ENCODE measurements at places on chromosomes 6 and 20. TPM values are rescaled to one million over a fixed set of nuclear protein-coding genes. Genes with fewer than 3 reads are reported as not detected.

- H3K36me3 ChIP-seq: no peaks in the 10 kb centered on the region
- DNase-seq: no peak
- no peak overlapping the region for H3K4me3 ChIP-seq
- no peaks in the 10 kb centered on the region for H3K27me3 ChIP-seq
- H3K4me1 ChIP-seq: peaks cover 2% of the 10 kb centered on the region
- H3K27ac ChIP-seq: no peak overlapping the region
These were observed 23.9 kb downstream of the THBS2 start for GRCh38 chr6:169229615-169230321.

DNA sequence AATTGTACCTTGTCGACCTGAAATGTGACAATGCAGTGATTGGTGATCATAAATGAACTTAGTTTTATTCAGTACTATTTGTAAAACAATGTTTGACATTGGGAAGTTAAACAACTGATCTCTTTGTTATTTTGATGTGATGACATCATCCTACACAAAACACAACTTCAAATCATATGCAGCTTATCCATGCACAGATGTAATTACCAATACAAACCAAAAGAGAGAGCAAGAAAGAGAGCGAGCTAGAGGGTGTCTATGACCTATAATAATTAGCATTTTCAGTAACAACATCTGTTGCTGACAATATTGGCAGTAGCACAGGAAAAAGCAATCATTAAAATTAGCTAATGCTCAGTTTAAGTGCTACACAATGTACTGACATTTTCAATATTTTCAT, 320.9 kb downstream of the UTRN start:
- no peak for DNase-seq
- no peaks in the 10 kb centered on the region for H3K27me3 ChIP-seq
- peak overlapping the region; percentile 78 for H3K27ac ChIP-seq
- peaks cover 30% of the 10 kb centered on the region for H3K36me3 ChIP-seq

HLA-DMB gene
- total RNA-seq: 1.8 TPM

IRAK1BP1 gene
- 10.7 TPM for total RNA-seq

- no peak for DNase-seq
- H3K27ac ChIP-seq: no peak overlapping the region
- no peak overlapping the region for H3K4me3 ChIP-seq
- H3K4me1 ChIP-seq: peaks cover 6% of the 10 kb centered on the region
- H3K27me3 ChIP-seq: no peaks in the 10 kb centered on the region
These were observed 102.1 kb downstream of the EYA4 start for GRCh38 chr6:133343220-133343619.

DNA sequence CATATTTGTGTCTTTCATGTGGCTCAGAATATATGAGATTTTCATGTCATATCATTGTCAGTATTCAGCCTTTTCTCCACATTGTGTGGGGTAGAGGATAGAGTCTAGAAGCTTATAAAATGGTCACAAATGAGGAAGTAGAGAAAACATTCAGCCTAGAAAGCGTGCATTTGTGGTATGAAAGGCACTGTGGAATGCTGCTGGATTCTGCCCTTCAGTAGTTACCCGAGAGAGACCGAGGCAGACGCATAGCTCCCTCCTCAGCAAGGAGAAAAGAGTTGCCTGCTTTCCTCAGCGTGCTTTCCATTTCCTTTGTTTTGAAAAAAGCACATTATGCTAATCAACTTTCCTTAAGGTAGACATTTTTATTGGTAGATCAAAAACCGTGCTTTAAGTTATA, 28.7 kb downstream of the MYB start:
- no peaks in the 10 kb centered on the region for H3K27me3 ChIP-seq
- no peak for DNase-seq
- no peak overlapping the region for H3K4me3 ChIP-seq
- no peaks in the 10 kb centered on the region for H3K4me1 ChIP-seq

SPATS1 gene
- not detected for total RNA-seq

DNA sequence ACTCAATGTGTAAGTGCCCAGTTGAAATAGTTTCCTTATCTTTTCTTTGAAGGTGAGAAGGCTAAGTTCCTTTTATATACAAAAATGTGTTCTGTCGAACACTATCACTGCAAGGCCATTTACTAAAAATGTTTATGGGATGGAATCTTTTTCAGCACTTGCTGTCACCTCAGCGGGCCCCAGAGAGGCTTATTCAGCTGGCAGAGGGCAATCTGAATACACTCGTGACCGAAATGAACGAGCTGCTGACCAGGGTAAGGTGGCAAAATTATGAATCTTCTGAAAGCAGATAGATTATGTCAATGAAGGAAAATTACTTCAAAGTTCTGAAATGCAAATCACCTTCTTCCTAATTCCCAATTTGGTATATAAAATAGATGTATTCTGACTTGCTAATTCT, 340.2 kb downstream of the ARHGAP18 start:
- no peak overlapping the region for H3K4me3 ChIP-seq
- H3K36me3 ChIP-seq: no peaks in the 10 kb centered on the region
- no peak for DNase-seq
- H3K4me1 ChIP-seq: no peaks in the 10 kb centered on the region
- H3K27me3 ChIP-seq: no peaks in the 10 kb centered on the region

- H3K4me1 ChIP-seq: peaks cover 1% of the 10 kb centered on the region
- no peaks in the 10 kb centered on the region for H3K27me3 ChIP-seq
- DNase-seq: no peak
- no peak overlapping the region for H3K4me3 ChIP-seq
These were observed 31.7 kb upstream of the ME1 start for GRCh38 chr6:83462524-83462923.

GRCh38 chr20:36544134-36545018, 3.1 kb downstream of the MYL9 start:
- H3K27me3 ChIP-seq: peaks cover 8% of the 10 kb centered on the region
- H3K4me1 ChIP-seq: peaks cover 8% of the 10 kb centered on the region
- no peak overlapping the region for H3K4me3 ChIP-seq
- DNase-seq: no peak
- H3K27ac ChIP-seq: no peak overlapping the region

OPRL1 gene
- total RNA-seq: 1.5 TPM

DNA sequence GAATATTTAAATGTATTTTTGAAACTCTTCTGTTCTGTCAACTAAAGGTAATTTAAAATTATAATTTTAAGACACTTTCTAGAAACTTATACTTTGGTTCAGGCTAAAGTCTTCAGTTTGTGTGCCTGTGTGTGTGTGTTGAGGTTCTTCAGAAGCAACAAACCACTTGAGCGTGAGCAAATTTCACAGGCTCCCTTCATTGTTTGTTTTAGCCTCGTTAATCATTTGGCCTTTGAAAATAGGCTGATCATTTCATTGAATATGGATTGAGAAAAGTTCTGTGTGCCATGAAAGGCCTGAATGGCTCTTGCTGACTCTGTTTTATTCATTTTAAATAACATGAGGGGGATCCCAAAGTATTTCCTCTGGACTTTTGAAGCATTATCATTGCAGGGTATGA, 420.1 kb downstream of the CDKAL1 start:
- peak overlapping the region; percentile 71 for H3K27ac ChIP-seq
- DNase-seq: no peak
- H3K4me1 ChIP-seq: peaks cover 31% of the 10 kb centered on the region
- peaks cover 6% of the 10 kb centered on the region for H3K36me3 ChIP-seq
- no peaks in the 10 kb centered on the region for H3K27me3 ChIP-seq
- H3K4me3 ChIP-seq: peak overlapping the region; percentile 29

DNA sequence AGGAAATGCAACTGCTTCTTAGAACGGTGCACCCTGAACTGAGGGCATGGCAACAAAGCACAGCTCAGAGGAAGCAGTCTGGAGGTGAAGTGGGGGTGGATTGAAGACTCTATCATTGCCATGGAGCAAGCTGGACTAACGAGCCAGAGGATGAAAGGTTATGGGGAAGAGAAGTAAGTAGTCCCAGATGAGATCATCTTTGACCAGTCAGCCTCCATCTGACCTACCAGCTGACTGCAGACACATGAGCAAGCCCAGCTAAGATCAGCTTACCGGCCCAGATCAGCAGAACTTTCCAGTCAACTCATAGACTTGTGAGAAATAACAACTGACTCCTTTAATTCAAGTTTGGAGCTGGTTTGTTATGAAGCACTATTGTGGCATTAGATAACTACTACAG, 9.1 kb upstream of the JAG1 start:
- peaks cover 7% of the 10 kb centered on the region for H3K4me1 ChIP-seq
- H3K27ac ChIP-seq: no peak overlapping the region
- H3K27me3 ChIP-seq: no peaks in the 10 kb centered on the region
- no peak overlapping the region for H3K4me3 ChIP-seq

DNA sequence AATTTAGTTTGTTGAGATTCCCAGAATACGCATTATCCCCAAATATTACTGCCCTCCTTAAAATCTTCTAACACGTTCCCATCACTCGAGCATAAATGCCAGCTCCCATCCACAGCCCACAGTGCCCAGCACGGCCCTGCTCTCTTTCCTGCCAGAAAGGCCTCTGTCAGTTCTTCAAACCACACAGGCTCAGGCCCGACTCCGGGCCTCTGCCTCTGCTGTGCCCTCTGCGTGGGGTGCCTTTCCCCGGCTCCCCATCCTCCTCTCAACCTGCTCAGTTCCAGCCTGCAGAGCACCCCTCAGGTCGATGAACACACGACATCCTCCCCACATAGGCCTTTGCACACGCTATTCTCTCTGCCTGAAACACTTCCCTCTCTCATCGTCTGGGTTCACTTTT, 12.8 kb downstream of the ULBP3 start:
- peaks cover 55% of the 10 kb centered on the region for H3K27me3 ChIP-seq
- H3K36me3 ChIP-seq: peaks cover 3% of the 10 kb centered on the region
- DNase-seq: no peak
- H3K4me1 ChIP-seq: no peaks in the 10 kb centered on the region
- H3K4me3 ChIP-seq: no peak overlapping the region

DNA sequence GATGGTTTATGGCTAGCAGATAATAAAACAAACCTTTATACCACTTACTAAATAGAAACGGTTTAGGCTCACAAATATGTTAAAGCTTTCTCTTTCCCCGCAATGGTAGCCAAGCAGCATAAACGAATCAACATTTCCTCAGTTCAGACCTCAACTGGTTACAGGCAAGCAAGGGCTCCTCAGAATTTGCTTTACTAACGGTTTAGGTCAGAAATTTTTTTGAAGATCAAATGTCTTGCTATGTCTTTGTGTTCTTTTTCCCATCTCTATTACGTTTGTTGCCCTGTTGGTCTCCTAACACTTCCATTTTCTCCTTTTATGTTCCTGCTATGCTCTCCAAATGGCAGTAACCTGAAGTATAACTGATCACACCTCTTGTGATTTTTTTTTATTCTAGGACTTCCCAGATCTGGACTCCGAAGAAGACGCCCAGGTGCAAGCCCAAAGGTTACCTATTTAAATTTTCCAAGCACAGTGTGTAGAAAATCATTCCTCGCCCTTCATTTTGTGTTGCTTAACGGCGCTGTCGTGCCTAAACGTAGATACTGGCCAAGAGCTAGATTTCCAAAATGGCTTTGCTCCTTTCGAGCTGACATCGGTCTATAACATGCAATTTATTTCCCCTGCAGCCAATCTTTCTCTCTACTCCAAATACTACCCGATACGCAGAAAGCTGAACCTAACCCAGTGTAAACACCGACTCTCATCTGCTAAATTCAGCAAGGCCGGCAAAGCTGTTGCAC, 717 bp upstream of the ASF1A start:
- no peak for DNase-seq
- peaks cover 7% of the 10 kb centered on the region for H3K36me3 ChIP-seq
- no peaks in the 10 kb centered on the region for H3K27me3 ChIP-seq
- H3K27ac ChIP-seq: peak overlapping the region; percentile 97

DNA sequence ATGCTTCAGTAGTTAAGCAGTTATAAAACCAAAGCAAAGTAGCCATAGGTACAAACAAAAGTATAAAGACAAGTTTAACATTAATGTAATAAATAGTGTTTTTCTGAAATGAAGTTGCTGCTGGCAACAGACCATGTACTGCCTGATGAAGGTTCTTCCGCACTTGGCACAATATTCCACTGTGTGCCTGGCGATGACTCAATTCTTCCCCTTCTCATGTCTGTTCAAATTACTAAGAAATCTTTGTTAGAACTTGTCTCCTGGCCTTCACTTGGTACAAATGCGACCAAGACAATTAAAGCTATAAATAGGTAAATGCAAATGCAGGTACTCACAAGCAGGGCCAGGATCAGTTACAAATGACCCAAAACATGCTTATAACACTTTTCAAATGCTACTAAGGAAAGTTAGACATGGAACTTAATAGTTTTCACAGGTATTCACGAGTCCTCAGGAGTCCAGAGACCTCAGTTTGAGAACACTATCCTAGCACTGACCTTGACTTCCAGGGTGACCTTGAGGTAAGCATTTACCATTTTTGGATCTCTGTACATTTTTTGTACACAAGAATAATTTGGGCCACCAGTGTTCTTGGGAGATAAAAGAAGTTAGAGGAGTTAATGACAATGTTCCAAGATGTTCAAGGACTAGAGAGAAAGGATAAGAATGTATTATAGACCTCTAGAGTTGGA, 8.1 kb upstream of the DDR1 start:
- peaks cover 4% of the 10 kb centered on the region for H3K36me3 ChIP-seq
- H3K4me1 ChIP-seq: peaks cover 12% of the 10 kb centered on the region
- no peak overlapping the region for H3K4me3 ChIP-seq
- H3K27ac ChIP-seq: no peak overlapping the region
- peaks cover 5% of the 10 kb centered on the region for H3K27me3 ChIP-seq
- DNase-seq: no peak

DNA sequence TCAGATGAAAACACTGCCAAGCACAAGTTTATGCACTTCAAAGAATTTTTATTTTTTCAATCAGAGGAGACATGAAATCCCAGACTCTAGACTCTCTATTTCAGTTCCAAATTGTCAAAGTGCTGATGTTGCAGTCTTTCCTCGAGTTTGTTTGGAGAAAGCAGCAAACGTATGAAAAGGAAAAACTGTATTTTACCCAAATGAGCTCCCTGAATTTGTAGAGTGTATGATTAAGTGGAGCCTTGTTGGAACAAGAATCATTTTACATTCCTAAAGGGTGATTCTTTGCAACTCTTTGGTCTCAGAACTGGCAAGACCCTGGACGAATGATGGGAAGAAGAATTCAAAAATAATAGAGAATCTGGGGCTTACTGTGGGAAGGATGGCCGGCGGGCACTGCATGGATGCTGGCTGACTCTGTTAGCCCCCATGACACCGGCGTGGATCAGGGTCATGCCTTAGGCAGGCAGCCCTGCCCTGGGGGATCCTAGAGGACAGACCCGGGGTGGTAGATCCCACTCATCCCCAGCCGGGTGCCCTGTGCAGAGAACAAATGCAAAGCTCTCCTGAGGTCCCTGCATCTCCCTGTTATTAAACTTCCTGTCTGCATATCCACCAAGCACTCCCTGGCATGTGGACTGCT, 207.4 kb downstream of the FNDC1 start:
- no peak overlapping the region for H3K4me3 ChIP-seq
- no peak for DNase-seq
- no peaks in the 10 kb centered on the region for H3K36me3 ChIP-seq
- peaks cover 9% of the 10 kb centered on the region for H3K27me3 ChIP-seq
- H3K4me1 ChIP-seq: no peaks in the 10 kb centered on the region
